Uterine smooth muscle cell (primary cell): ENCODE measurements at places on chromosomes 5 and 9. TPM values are rescaled to one million over a fixed set of nuclear protein-coding genes. Genes with fewer than 3 reads are reported as not detected.

The CAPSL gene
- not detected in 2 replicates for total RNA-seq

The PCDHB4 gene
- under 0.01 and 0.12 TPM in 2 replicates for total RNA-seq

The DTWD2 gene
- total RNA-seq: 2.9 and 7.5 TPM in 2 replicates

The SLC25A51 gene
- 60.8 and 70.1 TPM in 2 replicates for total RNA-seq

The BASP1 gene
- 128 and 163 TPM in 2 replicates for total RNA-seq
